H54 (cell line): ENCODE measurements at places on chromosomes 3 and 15.

- no peak for DNase-seq
Measured at GRCh38 chr3:63990733-63991132, 32.6 kb downstream of the PSMD6 start.

GRCh38 chr3:39812537-39812936, 3.1 kb downstream of the MYRIP start:
- no peak for DNase-seq

- peak; percentile 31 for DNase-seq
Measured at GRCh38 chr15:69559440-69560190, 107.0 kb downstream of the RPLP1 start.

DNA sequence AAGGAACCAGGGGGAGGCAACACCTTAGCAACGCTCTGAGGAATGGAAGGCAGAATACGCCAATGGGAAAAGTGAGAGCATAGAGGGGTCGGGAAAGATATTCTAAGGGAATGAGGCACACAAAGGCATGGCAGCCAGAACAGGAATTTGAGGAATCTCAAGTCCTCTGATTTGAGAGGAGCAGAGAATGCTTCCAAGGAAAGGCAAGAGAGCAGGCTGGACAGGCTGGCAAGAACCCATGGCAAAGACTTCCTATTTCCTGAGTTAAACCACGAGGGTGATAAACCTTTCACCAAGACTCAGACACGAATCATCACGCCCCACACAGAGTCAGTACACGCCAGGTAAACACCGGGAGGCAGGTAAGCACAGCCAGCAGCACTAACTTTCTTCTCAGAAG, 109.8 kb downstream of the IGF2BP2 start:
- peak; percentile 53 for DNase-seq
